ENCODE measurements at places on chromosomes 1 and 21.

DNA sequence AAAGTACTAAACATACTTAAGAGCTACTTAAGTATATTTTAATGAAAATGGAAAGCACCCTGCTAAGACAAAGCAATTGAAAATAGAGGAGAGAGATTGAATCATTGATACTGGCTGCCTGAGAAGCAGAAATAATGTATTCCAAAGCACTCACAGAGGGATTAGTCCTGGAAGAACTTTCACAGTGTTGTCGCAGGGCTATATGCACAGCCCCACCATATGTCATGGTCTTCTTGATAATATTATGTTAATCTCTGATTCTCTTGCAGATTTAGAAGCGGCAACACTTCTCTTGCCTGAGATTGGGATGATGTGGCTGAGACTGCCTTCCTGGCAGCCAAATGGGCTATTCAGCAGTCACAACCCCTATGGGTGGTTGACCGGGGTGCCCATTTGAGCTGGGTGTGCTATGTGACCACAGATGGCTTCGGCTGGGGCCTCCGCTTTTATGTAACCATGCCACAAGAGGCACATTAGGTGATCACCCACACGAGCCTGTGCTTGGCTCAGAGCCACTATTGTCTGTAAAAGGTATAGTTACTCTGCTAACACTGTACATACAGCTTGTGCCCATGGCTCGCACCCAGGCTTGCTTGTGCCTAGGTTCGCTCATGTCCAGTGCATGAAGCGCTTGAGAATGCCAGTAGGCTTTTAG lies 152.2 kb upstream of the SGIP1 start:
- DNase-seq, result no peak

DNA sequence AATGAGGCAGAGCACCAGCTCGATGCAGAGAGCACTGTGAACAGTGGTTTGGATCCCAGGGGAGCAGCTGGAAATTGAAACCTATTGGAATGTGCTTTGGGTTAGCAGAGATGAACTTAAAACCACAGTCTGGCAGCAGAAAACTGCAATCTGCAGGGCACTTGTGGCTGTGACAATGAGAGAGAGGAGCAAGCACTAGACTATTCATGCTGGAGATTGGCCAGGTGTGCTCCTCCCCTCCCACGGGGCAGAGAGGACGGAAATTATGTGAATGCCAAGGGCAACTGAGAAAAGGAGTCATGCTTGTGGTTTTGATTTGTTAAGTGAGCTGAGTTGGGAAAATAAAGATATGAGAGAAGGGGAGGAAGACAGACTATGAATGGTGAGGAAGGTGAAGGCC lies 38.1 kb downstream of the HSD3B2 start:
- DNase-seq, result no peak

- DNase-seq, result no peak
These were observed 249.9 kb downstream of the NFIA start for GRCh38 chr1:61332196-61332753.

DNA sequence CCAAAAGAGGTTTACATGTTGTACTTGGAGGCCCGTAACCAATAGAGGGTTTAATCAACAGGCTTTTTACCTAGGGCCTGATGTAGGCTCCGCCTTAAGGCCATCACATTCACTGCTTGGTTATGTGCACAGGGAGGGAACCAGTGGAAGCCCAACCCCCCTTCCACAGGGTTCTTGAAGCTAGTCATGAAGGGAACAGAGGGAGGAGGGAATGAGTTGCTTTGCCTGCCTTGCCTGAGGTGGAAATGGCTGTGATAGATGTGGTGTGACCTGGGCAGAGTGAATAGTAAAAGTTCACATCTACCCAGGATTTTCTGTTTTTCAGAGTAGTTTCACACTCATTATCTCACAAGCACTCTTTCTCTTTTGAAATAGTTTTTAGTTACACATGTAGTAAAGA lies 215.1 kb downstream of the ST6GALNAC3 start:
- peak; percentile 30 for DNase-seq

DNA sequence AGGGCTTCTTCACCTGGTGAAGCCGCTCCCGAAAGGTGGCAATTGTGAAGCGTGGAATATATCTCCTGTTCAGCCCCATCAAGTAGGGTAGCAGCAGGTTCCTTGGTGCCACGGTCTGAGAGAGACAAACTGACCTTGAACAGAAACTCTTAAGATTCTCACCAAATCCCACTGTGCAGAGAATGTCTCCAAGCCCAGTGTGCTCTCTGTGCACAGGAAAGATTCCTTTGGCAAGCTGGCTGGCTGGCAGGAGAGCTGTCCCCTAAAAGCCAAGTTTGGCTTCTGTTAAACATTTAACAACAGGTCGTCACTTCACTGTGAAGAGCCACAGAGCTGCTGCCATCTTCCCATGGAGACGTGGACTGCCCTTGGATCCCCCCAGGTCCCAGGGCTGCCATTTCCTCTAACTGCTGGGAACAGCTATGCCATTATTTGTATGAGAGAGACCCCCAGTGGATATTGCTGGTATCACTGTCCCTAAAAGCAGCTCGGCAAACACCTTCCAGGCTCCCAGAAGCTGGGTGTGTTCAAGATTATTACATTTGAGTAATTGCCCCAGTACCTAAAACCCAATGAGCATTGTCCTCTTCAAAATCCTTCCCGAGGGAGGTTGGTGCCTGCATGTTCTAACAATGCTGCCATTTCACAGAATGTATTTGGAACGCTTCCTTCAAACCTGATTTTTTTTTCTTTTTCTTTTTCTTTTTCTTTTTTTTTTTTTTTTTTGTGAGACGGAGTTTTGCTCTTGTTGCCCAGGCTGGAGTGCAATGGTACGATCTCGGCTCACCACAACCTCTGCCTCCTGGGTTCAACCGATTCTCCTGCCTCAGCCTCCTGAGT lies 71.8 kb downstream of the CD58 start:
- DNase-seq, result peak; percentile 65

DNA sequence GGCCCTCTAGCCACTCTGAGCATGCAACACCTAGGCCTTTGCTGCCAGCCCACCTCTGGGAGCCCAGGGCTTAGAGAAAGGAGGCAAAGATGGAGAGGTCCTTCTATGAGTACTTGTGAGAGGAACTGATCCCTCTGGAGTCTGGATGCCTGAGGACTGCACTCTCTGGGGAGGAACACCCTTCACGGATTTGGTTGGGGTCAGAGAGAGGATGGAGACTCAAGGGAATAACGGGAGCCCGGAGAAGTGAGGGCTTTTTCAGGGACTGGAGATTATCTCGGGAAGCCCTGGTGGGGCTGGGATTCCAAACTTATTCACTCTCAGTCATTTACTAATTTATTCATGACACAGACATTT lies 413 bp upstream of the C1orf232 start:
- DNase-seq, result no peak

DNA sequence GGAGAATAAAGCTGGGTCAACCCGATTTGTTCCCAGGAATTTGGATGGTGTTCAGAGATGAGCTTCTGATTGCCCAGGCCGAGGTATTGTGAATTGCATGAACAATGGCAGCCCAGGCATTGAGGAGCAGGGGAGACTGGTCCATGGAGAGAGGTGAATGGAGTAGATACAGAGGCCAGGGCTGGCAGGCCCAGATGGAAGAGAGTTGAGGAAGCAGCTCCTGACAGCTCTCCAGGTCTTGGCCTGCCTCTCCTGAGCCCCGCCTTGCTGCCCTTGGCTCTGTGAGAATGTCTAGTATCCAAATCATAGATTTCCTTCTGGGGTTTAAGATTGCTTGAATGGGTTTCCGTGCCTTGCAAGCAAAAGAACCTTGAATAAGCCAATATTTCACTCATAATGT lies 11.5 kb downstream of the ABCA4 start:
- no peak for DNase-seq

DNA sequence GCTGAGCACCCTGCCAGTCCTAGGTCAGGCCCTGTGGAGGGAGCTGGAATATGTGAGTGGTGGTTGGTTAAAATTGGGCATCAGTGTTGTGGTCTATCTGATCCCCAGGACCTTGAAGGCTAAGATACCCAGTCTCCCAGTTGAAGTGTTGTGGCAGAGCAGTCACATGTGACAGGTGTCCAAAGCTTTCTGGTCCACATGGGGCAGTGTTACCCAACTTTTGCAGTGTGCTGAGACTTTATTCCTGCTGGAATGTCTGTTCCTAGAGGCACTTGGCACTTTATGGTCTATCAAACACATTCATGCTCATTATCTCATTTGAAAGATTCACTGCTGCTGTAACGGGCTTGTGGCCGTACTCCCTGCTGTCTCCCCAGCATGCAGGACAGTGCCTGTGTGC lies 21.0 kb upstream of the LORICRIN start:
- DNase-seq, result no peak

GRCh38 chr1:66282343-66282852 lies 251.6 kb upstream of the SGIP1 start:
- DNase-seq, result peak; percentile 68

GRCh38 chr1:207306603-207307002 lies 14.9 kb upstream of the CD55 start:
- DNase-seq, result no peak

DNA sequence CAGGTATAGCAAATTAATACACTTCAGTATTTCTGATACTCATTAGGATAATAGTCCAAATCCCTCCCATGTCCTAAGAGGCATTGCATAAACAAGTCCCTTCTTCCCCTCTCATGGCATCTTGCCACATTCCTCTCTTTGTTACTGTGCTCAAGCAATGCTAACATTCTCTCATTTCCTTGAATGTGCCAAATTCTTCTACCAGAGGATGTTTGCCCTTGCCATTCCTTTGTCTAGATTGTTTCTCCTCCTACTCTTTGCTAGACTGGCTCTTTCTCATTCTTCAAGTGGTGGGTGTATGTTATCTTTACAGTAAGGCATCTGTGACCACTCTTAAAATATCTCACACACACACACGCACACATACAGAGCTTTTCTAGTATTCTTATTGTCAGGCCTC lies 621.0 kb upstream of the CXADR start:
- no peak for DNase-seq

- no peak for DNase-seq
These were observed 2.8 kb downstream of the MRTO4 start for GRCh38 chr1:19254416-19254815.

- DNase-seq, result no peak
These were observed 293.9 kb downstream of the LRRC7 start for GRCh38 chr1:69861641-69862040.

- peak; percentile 47 for DNase-seq
These were observed 77.6 kb downstream of the XCL2 start for GRCh38 chr1:168466092-168466713.

GRCh38 chr1:115373305-115373704 lies 35.3 kb upstream of the NGF start:
- DNase-seq, result no peak

GRCh38 chr1:38153066-38153777 lies 106.6 kb upstream of the POU3F1 start:
- DNase-seq, result no peak

DNA sequence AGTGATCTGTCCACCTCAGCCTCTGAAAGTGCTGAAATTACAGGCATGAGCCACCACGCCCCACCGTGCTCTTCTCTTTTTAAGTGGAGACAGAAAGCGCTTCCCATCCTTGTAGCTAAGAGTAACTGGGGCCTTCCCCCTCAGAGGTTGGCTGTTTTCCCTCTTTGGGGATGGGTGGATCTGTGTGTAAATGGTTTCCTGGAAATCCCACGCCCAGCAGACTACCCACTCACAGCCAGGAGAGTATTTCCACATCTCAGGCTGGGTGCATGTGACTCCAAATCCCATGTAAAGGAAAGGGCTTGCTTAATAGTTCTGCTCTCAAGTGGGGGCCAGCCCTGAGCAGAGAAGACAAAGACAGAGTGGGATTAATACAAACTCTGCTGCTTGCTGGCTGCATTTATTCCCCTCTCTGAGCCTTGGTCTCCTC lies 19.6 kb upstream of the TCEA3 start:
- no peak for DNase-seq

- DNase-seq, result no peak
These were observed 7.1 kb upstream of the PTTG1IP start for GRCh38 chr21:44880405-44881197.
